ENCODE measurements at places on chromosomes 4 and X.

GRCh38 chr4:126614356-126614855 is 1018.4 kb upstream of the INTU start:
- DNase-seq, result no peak

GRCh38 chr4:128191115-128191781 is 96.4 kb downstream of the PGRMC2 start:
- peak; percentile 50 for DNase-seq

GRCh38 chr4:138010639-138011038 is 231.5 kb downstream of the SLC7A11 start:
- no peak for DNase-seq

DNA sequence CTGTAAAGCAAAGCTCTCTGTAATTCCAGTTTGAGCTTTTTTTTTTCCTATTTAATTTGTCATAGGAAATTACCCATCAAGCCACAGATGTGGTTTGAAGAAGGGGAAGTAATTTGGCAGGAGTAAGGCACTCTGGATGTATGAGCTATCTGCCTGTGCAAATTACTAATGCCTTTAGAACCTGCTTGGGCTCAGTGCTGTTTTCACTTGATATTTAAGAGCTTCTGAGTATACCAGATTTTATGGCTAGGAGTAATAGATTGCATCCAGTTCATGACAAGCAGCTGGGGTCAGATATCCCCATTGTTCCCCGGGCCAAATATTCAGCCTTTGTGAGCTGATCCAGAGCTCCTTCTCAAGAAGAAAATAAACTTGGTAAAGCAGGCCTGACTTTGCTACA is 89.1 kb downstream of the DCAF8L2 start:
- DNase-seq, result no peak

DNA sequence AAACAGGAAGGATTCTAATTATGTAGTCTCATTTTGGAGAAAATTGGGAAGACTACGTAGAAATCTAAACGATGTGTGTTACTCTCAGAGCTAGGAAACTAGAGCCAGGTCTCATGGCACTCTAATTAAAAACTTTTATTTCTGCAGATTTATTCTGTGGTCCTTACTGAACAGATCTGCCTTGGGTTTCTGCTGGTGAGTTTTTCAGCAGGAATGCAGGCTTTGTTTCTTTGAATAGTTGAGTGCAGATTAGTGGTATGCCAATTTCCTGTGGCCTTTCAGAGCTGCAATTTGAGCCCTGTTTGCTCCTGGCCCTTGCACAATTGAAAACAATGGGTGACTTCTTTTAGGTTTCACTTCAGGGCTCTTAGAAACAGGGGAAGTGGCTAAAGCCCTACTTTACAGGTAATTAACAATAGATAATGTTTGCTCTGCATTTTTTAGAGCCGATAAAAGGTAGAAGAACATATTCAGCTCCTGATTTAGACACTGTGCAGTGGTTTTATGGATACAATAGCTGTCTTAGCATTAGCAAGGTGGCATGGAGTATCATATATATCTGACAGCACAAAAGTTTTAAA is 21.8 kb downstream of the SPRY1 start:
- no peak for DNase-seq

DNA sequence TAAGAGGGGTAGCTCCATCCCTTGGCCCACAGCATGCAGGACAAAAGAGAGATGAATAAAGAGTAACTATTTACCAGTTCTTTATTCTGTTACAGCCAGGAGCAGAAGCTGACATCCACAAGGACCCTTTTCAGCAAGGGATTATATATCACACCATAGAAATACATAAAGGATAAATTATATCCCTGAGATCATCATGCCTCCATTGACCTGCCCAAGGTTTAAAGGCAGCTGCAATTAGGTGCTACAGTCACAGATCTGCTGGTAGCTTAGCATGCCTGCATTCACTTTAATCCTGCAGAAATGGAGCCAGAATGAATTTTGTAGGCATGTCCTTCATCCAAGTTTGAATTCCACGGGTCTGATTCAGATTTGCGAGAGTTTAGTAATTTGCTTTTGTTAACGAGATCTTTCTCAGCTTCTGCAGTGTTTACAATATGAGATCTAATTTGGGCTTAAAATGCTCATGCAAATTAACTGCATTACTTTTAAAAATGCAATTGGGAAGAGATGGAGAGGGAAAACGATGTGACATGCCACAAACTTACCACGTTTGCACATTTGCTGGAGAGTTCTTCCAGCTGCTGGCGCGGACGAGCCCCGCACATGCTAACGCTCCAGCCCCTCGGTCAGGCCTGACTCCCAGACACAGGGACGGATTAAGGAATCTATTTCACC is 327.0 kb upstream of the NOCT start:
- DNase-seq, result no peak

- peak; percentile 80 for DNase-seq
Measured at GRCh38 chr4:89303177-89303576, 4.4 kb downstream of the GPRIN3 start.

All from central memory CD4-positive, alpha-beta T cell (primary cell).